ENCODE measurements at places on chromosomes 3 and 15. TPM values are rescaled to one million over a fixed set of nuclear protein-coding genes. Genes with fewer than 3 reads are reported as not detected.

The PLSCR5 gene
- not detected for total RNA-seq

The GOLGA8T gene
- 1.5 TPM for total RNA-seq

DNA sequence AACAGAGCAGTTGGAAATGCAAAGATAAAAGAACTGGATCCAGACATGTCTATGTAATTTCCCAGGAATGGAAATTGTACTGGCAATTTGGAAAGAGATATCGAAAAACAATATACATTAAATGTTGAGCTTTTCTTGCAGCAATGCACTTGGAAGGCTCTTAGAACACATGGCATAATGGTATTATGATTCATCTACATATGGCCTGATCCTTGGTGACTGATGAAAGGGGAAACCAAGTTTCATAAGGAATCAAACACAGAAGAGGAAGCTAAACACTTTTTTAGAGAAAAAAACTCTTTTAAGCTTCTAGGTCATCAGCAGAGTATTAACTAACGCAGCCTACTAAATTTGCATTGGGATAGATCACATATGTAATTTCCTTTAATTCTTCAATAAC lies 12.4 kb upstream of the GREM1 start:
- DNase-seq = no peak

The CFAP92 gene
- not detected for total RNA-seq

GRCh38 chr3:128276146-128276435 lies 122.8 kb downstream of the EEFSEC start:
- no peak for DNase-seq

GRCh38 chr3:12918231-12918630 lies 76.9 kb upstream of the RPL32 start:
- DNase-seq = no peak

The CELF6 gene
- total RNA-seq = 0.57 TPM

The TAGLN3 gene
- total RNA-seq = 0.80 TPM

- DNase-seq = no peak
Measured at GRCh38 chr15:94259863-94260262, 28.5 kb downstream of the MCTP2 start.

The ITIH1 gene
- total RNA-seq = not detected

The EMC7 gene
- total RNA-seq = 22.2 TPM

GRCh38 chr3:27486336-27486735 lies 2.2 kb upstream of the SLC4A7 start:
- no peak for DNase-seq

DNA sequence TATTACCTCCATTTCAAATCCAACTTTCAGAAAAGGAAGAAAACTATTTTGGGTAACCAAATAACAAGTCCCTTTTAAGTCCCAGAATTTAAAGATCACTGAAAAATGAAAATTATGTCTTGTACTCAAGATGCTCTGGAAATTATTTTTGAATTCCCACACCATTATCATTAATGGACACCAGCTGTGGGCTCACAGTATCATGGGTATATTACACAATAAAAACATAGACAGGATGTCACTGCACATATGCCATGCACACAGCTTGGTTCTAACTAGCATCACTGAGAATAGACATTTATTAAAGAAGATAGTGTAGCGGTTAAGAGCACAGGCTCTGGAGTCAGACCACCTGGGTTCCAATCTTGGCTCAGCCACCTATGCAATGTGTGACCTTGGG lies 130.4 kb downstream of the FRMD5 start:
- no peak for DNase-seq

DNA sequence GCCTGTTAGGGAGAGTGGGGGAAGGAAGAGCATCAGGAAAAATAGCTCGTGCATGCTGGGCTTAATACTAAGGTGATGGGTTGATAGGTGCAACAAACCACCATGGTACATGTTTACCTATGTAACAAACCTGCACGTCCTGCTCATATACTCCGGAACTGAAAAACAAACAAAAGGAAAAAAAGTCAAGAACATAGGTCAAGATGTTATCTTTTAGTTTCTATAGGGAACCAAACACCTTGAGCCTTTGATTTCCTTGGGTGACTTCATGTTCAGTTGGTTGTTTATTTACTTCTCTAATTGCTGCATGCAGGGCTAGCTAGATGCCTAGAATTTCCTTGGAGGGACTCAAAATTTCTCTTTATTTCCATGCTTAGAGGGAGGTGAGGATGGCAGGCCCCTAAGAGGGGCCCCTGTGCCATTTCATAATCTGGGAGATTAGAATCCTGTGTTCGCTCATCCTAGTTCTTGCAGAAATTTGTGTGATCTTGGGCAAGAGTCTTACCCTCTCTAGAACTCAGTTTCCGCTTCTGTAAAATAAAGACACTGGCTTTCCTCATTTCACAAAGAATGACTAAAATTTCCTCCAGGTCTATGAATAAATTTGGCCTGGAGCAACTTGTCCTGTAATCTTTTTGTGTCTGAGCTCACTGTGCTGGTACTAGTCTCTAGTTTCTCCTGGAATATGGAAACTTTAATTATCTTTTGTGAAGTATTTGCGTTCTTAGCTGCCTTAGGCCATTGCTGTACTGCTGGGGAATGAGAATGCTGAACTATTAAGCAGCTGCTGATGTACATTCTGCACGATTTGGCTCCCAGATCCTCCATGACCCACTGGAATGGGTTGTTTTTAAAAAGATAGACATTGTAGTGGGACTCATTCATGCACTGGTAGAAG lies 457.5 kb downstream of the EDEM1 start:
- no peak for DNase-seq

The SLC24A5 gene
- total RNA-seq = not detected

DNA sequence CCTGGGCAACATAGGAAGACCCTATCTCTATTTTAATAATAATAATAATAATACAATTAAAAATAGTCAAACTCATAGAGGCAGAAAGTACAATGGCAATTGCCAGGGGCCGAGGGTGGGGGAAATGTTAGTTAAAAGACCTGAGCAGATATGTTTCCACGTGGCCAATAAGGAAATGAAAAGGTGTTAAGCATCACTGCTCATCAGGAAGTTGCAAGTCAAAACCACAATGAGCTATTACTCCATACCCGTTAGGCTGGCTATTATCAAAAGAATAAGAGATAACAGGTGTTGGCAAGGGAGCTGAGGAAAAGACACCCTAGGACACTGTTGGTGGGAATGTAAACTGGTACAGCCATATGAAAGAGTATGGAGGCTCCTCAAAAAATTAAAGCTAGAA lies 60.4 kb upstream of the PRSS50 start:
- DNase-seq = no peak

- DNase-seq = no peak
Measured at GRCh38 chr3:14458434-14459275, 56.2 kb downstream of the SLC6A6 start.

The MGA gene
- 36.2 TPM for total RNA-seq

Measured in Daoy (cell line).